ENCODE measurements at places on chromosomes 12 and 14. TPM values are rescaled to one million over a fixed set of nuclear protein-coding genes. Genes with fewer than 3 reads are reported as not detected.

The DBX2 gene
- not detected for total RNA-seq

The ZFP36L1 gene
- total RNA-seq, result 352 TPM

The RFX4 gene
- total RNA-seq, result not detected

The WNT1 gene
- total RNA-seq, result not detected

The PTPRB gene
- total RNA-seq, result 0.05 TPM

The PDZRN4 gene
- total RNA-seq, result not detected

DNA sequence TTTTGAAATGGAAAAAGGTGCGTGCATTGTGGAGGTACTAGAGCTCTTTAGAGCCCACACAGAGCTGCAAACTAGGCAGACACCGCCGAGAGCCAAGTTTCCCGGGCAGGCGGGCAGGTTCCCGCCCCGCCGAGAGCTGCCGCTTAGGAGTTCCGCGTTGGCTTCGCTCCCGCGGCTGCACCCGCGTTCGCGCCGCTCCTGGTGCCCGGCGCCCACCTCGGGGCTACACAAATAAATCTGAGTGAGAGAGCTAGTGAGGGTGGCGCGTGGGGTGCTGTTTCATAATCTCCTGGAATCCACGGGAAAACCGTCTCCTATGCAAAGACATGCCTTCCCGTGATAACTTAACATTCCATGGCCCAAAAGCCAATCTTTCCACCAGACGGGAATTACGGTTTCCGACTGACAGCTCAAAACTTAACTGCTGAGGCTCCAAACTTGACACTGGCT is 645 bp downstream of the KITLG start:
- no peak for DNase-seq

GRCh38 chr14:30805284-30805683 is 69.1 kb upstream of the COCH start:
- no peak for DNase-seq

- no peak for DNase-seq
These were observed 80.6 kb downstream of the BTG1 start for GRCh38 chr12:92065018-92065499.

GRCh38 chr14:32453857-32454810 is 125.0 kb downstream of the AKAP6 start:
- no peak for DNase-seq

GRCh38 chr14:58738189-58738836 is 100.6 kb downstream of the DACT1 start:
- DNase-seq, result no peak

- no peak for DNase-seq
These were observed 117.2 kb upstream of the FZD10 start for GRCh38 chr12:130044991-130045621.

DNA sequence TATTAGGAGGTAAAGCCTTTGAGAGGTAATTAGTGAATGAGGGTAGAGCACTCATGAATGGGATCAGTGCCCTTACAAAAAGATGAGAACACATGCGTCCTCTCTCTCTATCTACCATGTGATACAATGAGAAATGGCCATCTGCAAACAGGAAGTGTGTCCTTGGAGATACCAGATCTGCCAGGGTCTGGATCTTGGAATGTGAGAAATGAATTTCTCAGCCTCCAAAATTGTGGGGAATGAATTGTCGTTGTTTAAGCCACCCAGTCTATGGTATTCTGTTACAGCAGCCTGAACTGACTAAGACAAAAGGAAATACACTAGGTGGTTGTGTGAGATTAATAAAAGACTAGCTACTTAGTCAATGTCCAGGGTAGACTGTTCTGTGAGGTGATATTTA is 366.6 kb downstream of the NELL2 start:
- DNase-seq, result no peak

DNA sequence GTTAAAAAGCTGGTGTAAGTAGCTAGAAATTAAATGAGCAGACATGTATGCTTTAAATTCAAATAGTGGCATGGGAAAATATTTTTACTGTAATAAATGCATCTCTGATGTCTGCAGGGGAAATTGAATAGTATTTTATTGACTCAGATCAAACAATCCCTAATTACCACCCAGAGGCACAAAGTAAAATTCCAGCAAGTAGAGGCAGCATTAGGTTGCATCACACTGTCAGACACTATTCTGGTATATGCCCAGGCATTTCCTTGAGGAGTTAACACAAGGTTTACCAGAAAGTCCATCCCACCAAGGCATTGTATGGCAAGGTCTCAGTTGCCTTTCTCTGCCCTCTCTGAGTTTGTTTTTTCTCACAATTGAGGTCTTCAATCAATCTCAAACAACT is 201.6 kb upstream of the KITLG start:
- DNase-seq, result no peak

DNA sequence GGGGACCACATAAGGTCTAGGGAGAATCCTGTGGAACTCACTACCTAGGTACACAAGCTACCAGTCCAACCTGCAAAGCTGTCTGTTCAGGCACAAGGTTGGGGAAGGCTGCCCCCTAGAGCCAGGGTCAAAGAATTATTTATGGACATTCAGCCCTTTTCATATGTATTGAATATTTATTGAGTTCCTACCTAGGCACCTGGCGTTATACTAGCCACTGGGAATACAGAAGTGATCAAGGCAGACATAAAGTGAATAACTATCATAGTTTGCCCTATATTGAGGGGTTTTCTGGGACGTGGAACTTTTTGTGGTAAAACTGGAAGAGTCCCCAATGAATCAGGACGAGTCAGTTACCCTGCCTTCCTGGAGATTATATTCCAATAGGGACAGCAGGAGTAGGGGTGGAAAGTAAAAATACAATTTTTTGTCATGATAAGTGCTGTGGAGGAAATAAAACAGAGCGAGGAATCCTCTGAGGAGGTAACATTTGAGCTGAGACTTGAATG is 5.8 kb upstream of the SLC48A1 start:
- DNase-seq, result no peak

DNA sequence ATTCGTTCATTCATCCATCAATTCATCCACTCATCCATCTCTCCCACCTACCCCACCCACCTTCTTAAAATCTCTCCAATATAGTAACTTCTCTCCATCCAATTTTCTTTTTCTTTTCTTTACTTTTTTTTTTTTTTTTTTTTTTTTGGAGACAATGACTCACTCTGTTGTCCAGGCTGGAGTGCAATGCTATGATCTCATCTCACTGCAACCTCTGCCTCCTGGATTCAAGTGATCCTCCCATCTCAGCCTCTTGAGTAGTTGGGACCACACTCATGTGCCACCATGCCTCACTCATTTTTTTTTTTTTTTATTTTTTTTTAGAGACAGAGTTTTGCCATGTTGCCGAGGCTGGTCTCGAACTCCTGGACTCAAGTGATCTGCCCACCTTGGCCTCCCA is 118.4 kb downstream of the SUDS3 start:
- DNase-seq, result no peak

DNA sequence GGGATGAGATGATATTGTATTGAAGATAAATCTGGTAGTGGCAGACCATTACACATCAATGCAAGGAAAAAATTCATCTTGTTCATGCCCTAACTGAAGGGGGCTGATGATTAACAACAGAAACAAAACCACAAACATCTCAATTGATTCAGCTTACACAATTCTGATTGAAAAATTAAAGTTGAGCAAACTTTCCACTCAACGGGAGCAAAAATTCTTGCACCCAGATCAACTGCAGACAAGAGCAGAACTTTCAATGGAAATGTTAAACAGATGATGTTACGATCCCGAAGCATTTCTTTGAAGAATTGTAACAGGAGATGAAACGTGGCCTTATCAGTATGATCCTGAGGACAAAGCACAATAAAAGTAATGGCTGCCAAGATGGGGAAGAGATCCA is 172.4 kb upstream of the SOX5 start:
- no peak for DNase-seq

DNA sequence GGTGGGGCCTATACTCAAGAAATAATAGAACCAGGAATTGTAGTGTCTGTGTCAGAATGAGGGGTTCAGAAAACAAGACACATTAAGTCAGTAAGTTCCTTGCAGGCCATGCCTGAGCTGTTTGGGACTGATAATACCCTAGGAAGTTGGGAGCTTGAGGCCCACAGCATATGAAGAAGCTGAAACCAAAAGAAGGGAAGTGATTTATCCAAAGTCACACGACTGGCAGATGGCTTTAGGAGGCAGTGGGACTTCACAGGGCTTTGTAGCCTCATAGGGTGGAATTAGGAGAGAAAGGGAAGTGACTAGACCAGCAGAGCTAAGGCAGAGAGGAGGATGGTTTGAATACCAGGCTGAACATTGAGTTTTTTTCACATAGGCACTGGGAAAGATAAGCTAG is 56.6 kb upstream of the SRSF5 start:
- DNase-seq, result no peak

GRCh38 chr14:76196980-76197695 is 45.4 kb downstream of the GPATCH2L start:
- no peak for DNase-seq

DNA sequence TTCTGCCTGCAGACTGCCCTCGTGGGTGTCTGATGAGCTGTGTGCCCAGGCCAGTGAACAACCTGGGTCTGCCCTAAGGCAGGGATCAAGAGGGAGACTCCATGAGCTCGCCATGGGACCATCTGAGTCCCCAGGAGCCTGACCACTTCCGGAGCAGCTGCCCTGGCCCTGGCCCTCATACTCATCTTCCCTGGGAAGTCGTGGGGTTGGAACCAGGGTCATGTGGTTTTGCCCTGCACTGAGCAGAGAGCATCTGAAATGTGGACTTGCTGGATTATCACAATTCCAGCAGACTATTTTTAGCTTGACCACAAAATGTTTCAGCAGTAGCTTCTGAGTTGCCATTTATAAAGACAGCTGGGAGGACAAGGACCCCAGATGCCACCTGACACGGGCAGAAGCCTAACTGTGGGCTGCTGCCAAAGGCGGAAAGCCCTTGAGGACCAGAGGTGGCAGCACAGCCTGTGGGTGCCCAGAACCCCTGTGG is 6.7 kb downstream of the BTBD6 start:
- no peak for DNase-seq

DNA sequence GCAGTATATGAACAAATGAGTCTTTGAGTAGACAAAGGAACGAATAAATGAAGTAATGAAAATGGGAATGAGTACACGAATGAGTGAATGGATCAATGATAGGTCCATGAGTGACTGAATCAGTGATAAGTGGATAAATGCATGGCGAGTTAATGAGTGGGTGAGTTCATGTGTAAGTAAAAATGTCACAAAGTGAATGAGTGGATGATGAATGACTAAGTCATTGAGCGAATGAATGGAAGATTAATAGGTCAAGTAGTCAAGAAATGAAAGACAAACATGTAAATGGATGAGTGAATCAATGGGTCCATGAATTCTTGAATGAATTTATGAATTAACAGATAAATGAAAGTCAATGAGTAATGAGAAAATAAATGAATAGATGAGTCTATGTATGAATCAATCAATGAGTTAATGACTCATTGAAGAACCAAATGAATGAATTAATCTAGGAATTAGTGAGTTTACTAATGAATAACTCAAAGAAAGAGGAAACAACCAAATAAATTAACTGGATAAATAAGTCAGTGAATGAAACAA is 97.3 kb upstream of the RTL1 start:
- no peak for DNase-seq

DNA sequence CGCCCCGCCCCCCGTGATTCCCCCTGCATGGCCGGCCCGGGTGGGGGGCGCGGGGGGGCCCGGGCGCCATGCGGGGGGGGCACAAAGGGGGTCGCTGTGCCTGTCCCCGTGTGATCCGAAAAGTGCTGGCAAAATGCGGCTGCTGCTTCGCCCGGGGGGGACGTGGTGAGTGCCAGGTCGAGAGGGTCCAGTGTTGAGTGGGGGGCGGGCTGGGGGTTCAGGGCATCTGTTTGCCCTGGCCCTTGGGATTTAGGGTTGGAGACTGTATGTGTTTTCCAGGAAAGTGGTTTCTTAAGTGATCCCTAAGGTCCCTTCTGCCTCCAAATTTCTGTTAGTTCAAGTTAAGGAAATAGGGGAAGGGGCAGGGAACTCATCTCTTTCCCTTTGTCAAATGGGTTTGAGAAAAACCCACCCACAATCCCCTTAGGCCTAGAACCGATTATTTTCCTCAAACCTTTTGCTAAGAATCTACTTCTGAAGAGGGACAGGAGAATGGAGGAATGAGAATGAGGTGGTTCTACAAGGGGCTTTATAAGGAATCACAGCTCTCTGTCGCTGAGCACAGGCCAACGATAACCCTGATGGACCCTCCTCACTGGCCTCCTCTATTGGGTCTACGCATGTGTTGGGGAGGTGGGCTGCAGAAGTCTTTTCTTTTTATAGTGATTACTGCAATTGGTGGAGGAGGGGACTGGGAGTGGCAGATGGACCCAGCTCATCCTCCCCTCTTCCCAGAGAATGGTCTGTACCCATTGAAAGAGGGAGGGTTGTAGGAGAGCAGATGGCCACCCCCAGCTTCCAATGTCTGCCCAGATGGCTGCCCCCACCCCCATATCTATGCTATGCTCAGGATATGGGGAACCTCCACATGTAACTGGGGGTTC is 834 bp downstream of the ARHGEF25 start:
- DNase-seq, result no peak

DNA sequence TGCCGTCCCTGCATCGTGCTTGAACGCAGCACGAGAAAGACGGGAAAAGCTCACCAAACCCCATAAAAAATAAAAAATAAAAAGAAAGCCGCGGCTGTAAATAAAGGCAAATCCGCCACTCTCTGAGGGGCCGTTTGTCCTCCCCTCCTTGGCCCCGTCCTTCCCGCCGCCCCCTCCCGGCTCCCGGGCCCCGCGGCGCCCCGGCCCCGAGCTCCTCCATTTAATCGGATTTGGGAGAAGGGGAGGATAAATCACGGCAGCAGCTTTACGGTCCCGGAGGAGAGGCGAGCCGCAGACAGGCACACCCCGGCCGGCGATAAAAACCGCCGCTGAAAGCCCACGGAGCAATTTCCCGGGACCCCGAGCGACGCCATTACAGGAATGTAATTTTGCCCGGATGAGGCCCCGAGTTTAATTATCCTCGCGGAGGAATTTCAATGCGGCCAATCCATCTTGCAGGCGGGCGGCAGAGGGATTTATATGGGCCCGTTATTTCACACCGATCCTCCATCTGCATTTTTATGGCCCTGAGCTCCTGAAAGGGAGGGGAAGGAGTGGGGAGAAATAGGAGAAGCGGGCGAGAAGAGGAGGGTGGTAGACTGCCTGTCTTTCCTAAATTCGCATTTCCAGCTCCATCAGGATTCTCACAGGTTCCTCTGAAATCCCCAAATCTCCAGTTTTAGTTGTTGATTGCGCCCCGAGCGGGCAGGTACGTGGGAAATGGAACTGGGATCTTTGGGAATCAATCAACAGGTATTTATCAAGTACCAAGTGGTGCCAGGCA is 1.3 kb upstream of the ATP5MC2 start:
- DNase-seq, result no peak

- no peak for DNase-seq
These were observed 1.3 kb downstream of the RAPGEF3 start for GRCh38 chr12:47757364-47757839.

- DNase-seq, result no peak
These were observed 72.9 kb upstream of the LTA4H start for GRCh38 chr12:96108321-96108720.

DNA sequence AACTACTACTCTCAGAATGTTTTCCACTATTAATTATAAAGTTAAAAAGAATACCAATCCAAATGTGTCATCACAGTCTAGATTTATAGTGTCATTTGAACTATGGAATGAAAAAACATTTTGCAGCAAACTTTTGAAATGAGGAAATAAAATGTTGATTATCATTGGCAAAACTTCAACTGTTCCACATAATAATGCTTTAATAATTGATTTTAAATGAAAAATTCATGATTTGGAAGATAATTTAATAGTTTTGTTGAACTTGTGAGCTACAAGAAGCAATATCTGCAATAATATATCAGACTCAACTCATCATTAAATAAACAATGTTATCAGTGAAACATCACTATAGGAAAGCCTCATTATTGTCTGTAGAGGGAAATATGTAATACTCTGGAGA is 48.2 kb upstream of the DCN start:
- no peak for DNase-seq

- DNase-seq, result no peak
These were observed 208.5 kb downstream of the FOXG1 start for GRCh38 chr14:28975084-28975483.

Measured in osteocyte (in vitro differentiated cells).